Stimulated activated CD4-positive, alpha-beta T cell treated with anti-CD3 and anti-CD28 coated beads, Interleukin-12 subunit alpha, Interleukin-12 subunit beta, amount 100 ng/mL, for 24 hours (primary cell): ENCODE measurements at places on chromosomes 16 and 17.
A peak's percentile ranks its signal among the peaks of the same experiment; 100 is the strongest.

- DNase-seq, result peak; percentile 5
Observed at GRCh38 chr16:57906382-57907316, 64.3 kb downstream of the CNGB1 start.

DNA sequence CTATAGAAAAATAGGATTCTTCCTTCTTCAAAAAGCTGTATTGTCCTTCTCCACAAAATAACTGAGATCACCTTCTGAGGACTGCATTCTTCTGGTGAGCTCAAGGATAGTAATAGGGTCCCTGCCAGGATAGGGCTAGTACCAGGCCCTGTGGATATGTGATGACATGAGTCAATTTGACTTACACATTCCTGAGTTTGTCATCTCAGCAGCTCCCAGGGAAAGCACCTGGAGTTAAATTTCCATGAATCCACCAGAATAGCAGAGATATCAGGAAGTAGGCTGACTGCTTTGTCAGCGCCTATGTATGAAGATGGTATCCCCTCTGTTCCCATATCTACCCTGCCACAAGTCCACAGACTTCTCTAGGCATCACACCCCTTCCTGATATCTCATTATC lies 225.8 kb downstream of the PMP22 start:
- no peak for DNase-seq

DNA sequence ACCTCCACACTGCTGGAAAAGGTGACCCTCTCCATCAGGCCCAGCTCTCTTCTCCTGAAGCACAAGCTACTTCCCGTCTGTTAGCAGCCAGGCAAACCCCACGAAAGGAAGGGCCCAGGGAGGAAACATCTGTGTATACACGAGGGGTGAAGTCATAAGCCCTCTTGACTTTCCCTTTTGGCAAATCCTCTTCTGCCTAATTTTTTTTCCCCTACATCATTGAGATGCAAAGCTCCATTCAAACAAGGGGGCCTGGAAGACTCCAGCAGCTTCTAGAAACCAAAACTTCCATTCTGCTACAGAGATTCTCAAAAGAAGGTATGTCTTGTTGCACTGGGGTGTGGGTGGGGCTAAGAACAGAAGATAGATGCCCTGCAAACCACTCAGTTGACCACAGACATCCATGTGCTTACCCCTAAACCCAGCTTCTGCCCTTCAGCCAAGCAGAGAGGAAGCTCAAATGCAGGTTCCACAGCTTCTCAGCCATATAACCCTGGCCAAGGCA lies 145.6 kb upstream of the RCVRN start:
- DNase-seq, result no peak

- DNase-seq, result no peak
Observed at GRCh38 chr17:67246653-67247415, 1.8 kb upstream of the HELZ start.

- DNase-seq, result no peak
Observed at GRCh38 chr17:76579281-76579680, 6.4 kb downstream of the ST6GALNAC2 start.

- DNase-seq, result no peak
Observed at GRCh38 chr17:21140911-21141310, 14.1 kb downstream of the DHRS7B start.

- no peak for DNase-seq
Observed at GRCh38 chr17:73311428-73311780, 397 bp downstream of the CDC42EP4 start.

DNA sequence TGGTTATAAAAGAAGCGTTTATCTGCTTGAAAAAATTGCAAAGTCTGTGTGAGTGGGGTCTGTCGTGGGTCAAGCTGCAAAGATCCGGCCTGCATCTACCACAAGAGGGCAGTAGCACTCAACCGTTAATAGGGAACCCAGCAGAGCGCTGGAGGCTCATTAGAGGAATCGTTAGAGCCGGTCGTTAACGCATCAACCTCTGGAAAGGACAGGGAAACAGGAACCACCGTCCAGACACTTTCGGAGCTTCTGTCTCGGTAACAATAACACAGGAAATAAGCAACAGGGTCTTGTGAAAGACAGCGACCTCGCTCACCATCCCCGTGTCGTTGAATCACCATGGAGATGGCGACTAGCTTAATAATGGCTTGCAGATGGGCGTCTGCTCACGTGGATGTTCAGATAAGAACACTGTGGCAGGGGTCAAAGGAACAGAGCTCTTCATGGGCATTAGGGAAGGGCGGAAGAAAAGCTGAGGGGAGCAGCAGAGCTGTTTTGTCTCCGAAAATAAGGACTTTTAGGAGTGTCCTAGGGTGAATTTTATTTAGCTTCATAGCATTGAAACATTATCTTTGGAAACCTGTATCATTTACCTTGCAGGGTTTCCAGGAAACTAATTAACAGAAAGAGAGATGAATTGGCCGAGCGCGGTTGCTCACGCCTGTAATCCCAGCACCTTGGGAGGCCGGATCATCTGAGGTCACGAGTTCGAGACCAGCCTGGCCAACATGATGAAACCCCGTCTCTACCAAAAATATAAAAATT lies 11.9 kb upstream of the NSRP1 start:
- DNase-seq, result peak; percentile 68

GRCh38 chr16:23876256-23876896 lies 40.6 kb downstream of the PRKCB start:
- no peak for DNase-seq

DNA sequence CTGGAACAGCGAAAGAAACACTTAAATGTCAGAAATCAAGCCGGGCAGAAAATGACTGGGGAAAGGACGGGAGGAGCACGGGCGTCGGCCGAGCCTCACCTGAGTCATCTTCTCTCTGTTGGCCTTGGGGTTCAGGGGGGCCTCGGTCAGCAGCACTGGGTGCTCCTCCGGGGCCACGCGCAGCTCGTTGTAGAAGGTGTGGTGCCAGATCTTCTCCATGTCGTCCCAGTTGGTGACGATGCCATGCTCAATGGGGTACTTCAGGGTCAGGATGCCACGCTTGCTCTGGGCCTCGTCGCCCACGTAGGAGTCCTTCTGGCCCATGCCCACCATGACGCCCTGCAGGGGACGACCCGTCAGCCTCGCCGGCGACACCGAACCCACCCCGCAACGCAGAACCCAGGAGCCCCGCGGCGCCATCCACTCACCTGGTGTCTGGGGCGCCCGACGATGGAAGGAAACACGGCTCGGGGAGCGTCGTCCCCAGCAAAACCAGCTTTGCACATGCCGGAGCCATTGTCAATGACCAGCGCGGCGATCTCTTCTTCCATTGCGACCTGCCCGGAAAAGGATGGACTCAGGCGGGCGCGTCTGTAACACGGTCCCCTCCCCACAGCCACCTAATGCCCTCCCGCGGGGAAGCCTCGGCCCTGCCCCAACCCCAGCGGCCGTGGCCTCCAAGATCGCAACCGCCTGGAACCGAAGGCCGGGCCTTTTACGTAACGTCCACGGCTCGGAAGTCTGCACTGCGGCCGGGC lies 616 bp downstream of the ACTG1 start:
- no peak for DNase-seq

DNA sequence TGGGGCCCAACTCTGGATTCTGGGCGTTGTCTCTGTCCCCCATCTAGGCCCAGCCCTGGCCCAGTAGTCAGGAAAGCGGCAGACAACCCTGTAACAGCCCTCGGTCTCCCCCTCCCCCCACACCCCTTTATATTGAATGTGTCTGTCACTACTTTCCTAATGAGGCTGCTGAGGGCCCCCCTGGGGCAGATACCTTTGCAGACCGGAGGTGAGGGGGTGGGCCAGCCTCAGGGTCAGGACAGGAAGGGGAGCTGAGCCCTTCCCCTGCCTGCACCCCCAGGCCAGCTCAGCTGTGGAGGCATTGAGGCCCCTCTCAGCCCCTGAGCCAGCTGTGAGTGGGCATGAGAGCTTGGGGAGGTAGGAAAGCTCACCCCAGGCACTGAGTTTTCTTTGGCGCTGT lies 17.1 kb downstream of the RAI1 start:
- DNase-seq, result no peak

- DNase-seq, result peak; percentile 65
Observed at GRCh38 chr17:8162233-8162996, at the start of gene VAMP2. VAMP2 (minus strand) TSS chr17:8162948; CDS start chr17:8162879, 69 bp downstream.

- DNase-seq, result no peak
Observed at GRCh38 chr16:68290450-68290849, 20.3 kb downstream of the SLC7A6OS start.

- DNase-seq, result peak; percentile 84
Observed at GRCh38 chr17:50345432-50346312, at the start of gene XYLT2. XYLT2 (plus strand) TSS chr17:50346126; CDS start chr17:50346141, 15 bp downstream.

- DNase-seq, result no peak
Observed at GRCh38 chr16:47035436-47035835, 62.0 kb upstream of the DNAJA2 start.

- peak; percentile 54 for DNase-seq
Observed at GRCh38 chr16:89422905-89423630, 67.3 kb downstream of the ANKRD11 start.

GRCh38 chr17:70365091-70365583 lies 195.8 kb downstream of the KCNJ2 start:
- no peak for DNase-seq

DNA sequence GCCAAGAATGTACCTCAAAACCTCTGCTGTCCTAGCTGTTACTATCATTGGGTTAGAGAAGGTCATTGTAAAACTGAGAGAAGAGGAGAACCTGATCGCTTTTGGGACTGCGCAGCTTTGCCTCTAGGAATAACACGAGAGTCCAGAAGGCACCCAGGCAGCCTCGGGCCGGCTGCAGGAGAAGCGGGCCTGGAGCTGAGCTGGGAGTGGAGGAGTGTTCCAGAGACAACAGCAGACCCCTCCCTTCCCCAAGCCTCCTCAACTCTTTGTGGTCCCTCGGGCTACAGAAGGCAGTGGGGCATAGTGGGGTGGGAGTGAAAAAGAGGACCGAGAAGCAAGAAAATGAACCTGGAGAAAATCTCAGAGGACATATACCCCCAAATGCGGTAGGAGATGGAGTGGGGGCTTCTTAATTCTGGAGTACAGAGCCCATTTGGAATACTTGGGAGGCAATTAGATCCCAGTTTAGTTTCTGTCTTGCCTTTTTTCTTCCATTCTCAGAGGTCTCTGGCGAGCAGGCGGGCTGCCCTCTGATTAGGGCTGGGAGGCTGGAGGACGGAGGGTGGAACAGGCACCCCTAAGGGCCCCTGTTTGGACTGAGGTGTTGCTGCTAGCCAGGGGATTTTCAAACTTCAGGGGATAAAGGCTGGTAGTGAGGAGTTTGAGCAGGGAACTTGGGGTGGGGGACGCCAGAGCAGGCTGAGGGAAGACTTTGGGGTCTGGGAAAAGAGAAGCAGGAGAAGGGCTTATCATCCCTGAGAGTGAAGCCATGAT lies 13.3 kb upstream of the HOXB2 start:
- no peak for DNase-seq

DNA sequence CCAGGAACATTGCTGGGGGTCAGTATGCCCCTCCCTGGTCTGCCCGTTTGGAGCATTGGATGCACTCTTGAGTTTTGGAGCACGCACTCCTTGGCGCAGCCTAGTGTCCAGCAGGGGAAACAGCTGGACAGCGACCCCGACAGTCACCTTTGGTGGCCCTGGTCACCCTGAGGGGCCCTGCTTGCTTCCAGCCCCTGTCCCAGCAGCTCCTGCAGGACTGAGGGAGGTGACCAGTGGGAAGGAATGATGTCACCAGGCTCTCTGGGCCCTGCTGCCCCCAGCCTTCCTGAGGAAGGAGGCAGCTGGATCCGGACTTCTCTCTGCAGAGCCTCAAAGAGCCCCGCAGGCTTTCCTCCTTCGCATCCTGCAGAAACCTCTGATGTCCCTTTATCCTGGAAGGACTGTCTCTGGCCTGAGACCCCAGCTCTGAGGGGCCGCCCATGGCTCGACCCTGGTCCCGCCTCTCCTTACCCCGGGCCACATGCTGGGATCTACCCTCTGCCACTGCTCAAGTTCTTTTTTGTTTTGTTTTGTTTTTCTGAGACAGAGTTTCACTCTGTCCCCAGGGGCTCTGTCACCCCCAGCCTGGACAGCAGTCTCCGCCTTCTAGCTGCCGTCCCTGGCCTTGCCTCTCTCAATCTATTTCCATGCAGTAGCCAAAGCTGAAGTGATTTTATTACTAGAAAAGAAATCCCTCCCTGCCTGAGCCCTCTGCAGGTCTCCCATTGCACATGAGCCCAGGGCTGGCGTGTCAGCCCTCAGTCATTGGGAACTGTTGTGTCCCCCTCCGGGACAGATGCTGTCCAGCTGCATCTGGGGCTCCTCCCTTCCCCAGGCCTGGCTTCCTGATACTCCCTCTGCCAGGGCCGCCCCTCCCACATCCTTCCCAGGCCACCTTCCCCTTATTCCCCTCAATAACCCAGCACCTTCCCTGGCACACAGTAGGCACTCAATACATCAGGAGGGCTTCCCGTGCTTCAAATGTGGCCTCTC lies 11.6 kb downstream of the ZSCAN10 start:
- no peak for DNase-seq

- no peak for DNase-seq
Observed at GRCh38 chr17:73371285-73371684, 59.5 kb upstream of the CDC42EP4 start.

DNA sequence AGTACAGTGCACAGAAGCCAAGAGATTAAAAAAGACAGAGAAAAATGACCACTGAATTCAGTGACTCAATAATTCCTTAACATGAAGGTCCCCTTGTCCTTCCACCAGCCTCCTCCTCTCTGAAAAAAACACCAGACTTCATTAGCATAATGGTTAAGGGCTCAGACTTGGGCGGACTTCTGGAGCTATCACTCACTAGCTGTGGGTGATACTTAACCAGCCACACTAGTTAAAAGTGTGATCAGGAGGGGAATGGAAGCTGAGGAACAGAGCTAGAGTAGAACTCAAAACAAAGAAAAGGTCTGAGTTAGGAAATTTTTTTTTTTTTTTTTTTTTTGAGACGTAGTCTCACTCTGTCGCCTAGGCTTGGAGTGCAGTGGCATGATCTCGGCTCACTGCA lies 23.2 kb downstream of the ZNF652 start:
- DNase-seq, result no peak

DNA sequence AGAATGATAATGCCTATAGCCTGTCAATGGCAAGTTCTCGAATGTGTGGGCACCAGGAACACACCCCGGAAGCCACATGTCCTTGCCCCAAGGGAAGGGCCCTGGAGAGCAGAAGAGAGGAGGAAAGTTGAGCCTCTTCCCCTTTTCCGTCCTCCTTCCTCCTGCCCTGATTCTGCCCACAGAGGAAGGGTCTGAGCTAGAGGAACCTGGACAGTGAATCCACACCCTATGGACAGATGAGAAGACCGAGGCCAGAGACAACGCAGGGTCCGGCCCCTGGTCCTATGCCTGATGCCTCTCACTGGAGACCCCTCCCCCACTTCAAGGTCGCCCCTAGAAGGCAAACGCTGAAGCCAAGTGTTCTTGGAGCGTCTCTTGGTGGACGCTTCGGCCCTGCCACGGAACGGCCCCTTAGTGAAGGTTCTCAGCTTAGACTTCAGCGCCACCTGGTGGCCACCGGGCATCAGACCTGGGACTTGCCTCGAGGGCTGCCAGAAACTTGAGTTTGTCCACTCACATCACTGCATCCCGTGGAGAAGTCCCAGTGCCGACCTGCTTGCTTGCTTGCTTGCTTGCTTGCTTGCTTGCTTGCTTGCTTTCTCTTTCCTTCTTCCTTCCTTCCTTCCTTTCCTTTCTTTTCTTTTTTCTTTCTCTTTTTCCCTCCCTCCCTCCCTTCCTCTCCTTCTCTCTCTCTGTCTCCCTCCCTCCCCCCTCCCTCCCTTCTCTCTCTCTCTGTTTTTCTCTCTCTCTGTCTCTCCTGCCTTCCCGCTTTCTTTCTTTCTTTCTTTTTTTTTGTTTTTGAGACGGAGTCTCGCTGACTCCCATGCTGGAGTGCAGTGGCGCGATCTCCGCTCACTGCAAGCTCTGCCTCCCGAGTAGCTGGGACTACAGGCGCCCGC lies 20.6 kb upstream of the SPNS3 start:
- DNase-seq, result peak; percentile 92
